ENCODE measurements at places on chromosomes 11 and 22.
A peak's percentile ranks its signal among the peaks of the same experiment; 100 is the strongest.

- peak; percentile 60 for DNase-seq
Measured at GRCh38 chr11:66081505-66081904, 11.4 kb downstream of the PACS1 start.

DNA sequence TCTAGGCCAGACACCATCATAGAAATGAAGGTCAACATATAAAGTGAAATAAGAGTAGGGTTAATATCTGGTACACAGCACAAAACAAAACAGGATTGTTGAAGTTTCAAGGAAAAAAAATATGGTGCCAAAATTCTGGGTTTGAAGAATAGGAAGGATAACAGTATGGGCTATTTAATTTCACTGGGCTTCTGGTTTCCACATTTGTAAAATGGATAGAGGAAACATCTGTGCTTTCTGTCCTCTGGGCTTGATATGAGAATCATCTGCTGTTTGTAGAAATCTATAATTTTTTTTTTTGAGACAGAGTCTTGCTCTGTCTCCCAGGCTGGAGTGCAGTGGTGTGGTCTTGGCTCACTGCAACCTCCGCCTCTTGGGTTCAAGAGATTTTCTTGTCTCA is 13.8 kb upstream of the OR10V1 start:
- DNase-seq, result no peak

DNA sequence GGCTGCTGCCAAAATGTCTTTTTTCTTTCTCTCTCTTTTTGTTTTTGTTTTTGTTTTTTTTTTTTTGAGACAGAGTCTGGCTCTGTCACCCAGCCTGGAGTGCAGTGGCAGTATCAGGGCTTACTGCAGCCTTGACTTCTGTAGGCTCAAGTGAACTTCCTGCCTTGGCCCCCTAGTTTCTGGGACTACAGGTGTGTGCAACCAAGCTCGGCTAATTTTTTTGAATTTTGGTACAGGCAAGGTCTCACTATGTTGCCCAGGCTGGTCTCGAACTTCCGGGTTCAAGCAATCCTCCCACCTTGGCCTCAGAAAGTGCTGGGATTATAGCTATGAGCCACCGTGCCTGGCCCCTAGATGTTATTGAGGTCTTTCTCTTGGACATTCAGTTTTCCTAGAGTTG is 2.2 kb upstream of the DDX10 start:
- DNase-seq, result no peak

- no peak for DNase-seq
Measured at GRCh38 chr11:131629925-131630540, 259.6 kb downstream of the NTM start.

DNA sequence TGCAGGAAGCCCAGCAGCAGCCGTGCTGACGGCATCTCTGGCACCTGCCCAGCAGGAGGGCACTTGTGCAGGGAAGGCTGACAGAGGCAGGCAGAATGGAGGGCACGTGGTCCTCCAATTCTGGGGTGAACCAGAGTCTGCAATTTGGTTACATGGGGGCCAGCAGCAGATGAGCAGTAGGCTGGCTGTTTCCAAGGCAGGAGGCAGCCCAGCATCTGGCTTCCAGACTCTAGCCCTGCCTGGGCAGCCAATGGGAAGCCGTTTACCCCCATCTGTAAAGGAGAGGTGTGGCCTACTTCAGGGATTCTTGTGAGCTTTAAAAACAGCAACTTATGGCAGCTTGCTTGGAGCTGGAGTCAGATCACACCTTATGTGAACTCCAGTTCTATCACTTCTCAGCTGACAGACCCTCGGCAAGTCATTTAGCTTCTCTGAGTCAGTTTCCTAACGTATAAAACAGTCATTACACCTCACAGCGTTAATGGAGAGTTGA is 27.9 kb upstream of the RASL10A start:
- DNase-seq, result peak; percentile 52

DNA sequence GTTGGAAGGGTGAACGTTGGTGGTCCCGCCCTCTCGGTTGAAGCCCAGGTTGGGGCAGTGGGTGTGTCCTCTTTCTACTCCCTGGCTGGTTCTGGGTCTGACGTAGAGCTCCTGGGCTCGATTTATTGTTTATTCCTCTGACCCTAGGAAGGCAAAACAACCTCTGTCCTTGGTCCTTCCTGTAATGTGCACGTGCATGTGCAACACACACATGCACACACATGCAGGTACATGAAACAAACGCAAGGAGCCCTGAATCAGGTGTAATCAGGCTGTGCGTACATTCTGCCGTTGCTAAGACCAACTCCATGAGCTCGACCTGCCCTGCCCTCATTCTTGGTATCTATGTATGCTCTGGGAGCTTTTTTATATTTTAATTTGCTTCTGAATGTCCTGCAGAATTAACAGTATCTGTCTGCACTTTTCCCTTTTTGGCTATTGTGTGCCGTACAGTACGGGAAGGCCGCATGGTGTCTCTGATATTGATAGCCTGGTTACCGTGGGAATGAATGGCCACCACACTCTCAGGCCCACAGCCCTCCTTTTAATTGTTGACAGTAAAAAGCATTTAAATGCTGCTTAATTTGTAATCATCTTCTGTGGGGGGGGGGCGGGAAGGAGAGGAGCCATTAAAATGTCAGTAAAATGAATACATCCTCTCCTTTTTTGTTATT is 66.0 kb upstream of the NNMT start:
- no peak for DNase-seq

DNA sequence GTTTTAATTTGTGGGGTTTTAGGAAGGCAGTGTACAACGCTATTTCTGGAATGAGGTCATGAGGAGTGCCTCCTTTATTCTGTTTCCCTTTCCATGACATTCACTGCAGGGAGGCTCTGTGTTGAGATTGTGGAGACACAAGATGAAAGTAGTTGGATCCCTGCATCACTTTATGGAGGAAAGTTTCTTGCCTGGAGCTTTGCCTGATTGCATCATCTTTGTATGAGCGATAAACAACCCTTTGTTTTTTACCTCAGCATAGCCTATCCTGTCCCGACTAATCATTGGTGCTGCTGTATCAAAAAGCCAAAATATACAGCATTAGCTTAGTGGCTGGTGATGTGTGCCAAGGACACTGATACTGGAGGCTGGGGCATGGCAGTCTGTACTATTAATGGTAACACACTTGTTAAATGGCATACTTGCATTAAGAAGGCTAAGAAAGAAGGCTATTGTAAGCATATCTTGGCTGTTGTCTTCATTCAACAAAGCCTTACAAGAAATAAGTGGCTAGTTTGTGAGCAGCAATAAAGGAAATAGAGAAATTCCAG is 31.2 kb upstream of the SLC5A4 start:
- no peak for DNase-seq

- no peak for DNase-seq
Measured at GRCh38 chr22:45185718-45186514, 22.2 kb downstream of the NUP50 start.

GRCh38 chr11:33700063-33700501 is 544 bp downstream of the C11orf91 start:
- DNase-seq, result no peak

GRCh38 chr22:46774253-46774979 is 12.0 kb downstream of the TBC1D22A start:
- no peak for DNase-seq

DNA sequence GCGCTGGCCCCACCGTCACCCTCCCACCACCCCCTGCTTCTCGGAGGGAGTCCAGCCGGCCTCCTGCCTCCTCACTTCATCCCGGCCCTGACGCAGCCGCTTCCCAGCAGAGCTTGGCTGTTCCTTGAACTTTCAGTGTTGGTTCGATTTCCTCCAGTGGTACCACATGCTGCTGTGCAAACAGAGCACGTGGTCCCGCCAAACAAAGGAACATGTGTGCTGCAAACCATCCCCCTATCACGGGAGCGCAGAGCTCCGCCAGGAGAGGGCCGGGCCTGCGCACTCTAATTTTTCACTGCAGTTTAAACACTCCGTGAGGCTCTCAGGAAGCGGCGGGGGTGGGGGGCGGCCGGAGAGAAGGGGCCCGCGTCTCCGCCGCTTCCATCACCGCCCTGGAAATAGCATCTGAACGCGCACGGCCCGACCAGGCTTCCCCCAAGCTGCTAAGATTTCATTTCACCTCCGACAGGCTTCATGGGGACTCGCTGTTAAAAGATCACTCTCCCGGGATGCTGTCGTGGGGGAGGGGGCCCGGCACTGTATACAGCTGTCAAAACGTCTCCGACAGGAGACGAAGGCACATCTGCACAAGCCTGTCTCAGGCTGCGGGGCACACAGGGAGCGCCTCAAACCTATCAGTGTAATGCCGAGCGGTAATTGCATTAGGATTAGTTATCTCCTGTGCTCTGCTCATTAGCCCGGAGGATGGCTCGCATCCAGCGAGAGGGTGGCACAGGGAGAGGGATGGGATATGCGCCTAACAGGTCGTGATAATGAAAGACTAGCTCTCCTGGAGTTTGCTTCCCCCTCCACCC is 269.9 kb upstream of the SORL1-AS1 start:
- peak; percentile 14 for DNase-seq

DNA sequence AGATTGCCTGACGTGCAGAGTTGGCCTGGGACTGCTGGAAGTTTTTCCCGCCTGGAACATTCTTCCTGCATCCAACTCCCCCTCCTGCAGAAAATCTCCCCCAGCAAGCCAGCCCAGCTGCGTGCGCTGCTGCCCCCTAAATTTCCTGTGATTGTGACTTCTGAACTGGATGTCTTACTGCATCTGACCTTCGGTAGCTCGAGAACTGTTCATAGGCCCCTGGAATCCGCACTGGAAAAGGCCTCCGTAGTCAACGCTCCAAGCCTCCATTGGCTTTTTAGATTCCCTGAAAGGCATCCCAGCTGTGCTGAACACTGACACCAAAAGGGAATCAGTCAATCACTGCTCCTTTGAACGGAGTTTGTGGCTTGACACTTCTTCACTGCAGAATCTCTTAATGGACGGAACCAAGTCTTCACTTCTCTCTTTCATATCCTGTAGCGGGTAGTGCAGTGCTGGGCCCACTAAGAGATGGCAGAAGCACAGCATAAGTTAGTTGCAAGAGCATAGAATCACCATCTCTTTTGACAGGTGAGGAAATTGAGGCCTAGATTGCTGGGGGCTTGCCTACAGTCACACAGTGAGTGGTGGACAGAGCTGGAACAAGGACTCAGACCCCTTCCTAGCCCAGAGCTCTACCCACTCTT is 14.2 kb upstream of the RASD2 start:
- no peak for DNase-seq

- no peak for DNase-seq
Measured at GRCh38 chr11:118436639-118437207, 431 bp downstream of the KMT2A start.

GRCh38 chr11:2844116-2844842 is 41.3 kb downstream of the CDKN1C start:
- DNase-seq, result no peak

GRCh38 chr11:43311791-43312607 is at the start of gene API5:
Gene API5 (plus strand): TSS chr11:43311996. CDS start chr11:43312128, 132 bp downstream.
- DNase-seq, result peak; percentile 90

DNA sequence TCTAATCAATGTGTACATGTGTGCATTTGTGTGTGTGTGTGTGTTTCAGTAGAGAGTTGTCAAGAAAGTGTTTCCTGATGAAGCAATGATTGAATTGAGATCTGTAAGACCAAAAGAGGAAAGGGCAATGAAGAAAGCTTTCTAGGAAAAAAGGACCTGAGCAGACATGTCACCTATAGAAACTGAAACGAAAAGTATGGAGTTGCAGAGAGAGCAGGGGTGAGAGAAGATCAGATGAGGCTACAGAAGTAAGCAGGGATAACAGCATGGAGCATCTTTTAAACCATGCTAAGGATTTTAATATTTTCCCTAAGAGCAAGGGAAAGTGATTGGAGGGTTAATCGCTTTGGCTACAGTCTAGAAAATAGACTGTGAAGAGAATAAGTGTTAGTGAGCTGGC is 1459.4 kb upstream of the TENM4 start:
- no peak for DNase-seq

GRCh38 chr11:115238791-115239190 is 265.4 kb downstream of the CADM1 start:
- DNase-seq, result no peak

DNA sequence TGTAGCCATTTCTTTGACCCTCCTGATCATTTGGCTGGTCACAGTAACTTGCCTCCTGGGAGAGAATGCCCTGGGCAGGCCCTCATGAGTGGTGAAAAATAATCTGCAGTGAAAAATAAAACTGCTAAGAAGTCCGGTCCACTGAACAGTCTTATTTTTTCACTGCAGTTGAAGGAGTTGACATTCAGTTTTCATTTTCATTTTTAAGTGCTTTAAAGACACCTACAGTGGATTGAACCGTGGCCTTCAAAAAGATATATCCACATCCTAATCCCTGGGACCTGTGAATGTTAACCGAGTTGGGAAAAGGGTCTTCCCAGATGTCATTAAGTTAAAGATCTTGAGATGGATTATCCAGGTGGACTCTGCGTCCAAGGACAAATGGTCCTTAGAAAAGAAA is 153.6 kb upstream of the GRK3 start:
- DNase-seq, result no peak

DNA sequence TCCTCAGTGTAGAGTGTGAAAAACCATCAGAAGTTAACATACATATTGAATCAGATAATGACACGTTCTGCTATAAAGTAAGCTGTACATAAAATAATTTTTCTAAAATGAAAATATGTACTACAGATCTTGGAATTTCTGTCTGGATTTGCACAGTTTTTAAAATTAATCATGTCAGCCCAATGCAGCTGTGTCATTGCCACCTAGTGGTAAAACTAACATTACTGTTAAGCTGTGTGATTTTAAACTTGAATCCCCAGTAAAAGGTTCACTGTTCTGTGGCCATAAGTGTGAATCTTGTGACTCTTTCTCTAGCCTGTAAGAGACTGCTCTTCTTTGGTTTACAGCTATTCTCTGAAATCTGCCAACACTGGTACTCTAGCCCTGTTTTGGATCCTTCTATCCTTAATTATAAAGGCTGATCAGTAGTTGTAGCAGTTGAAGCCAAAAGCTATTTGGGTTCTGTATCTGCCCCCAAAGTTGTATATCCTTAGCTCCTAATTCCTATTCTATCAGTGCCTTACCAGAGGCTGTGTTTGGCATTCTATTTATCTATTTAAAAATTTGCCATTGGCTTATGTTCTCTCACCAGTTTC is 4.0 kb downstream of the JRKL start:
- no peak for DNase-seq

DNA sequence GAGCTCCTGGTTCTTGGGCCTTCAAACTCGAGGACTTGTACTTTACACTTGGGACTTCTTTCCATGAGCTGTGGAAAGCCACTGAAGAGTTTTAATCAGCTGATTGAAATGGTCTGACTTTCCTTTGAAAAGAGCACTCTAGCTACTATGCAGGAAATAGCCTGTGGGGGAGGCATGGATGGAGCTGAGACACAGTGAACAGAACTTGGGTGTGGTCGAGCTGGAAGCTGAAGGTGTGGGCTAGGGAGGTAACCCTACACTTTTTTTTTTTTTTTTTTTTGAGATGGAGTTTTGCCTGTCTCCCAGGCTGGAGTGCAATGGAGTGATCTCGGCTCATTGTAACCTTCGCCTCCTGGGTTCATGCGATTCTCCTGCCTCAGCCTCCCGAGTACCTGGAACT is 17.5 kb upstream of the CAPRIN1 start:
- no peak for DNase-seq

- DNase-seq, result no peak
Measured at GRCh38 chr11:78708388-78708787, 133.7 kb upstream of the NARS2 start.

- DNase-seq, result no peak
Measured at GRCh38 chr11:17649696-17650095, 69.7 kb upstream of the MYOD1 start.

DNA sequence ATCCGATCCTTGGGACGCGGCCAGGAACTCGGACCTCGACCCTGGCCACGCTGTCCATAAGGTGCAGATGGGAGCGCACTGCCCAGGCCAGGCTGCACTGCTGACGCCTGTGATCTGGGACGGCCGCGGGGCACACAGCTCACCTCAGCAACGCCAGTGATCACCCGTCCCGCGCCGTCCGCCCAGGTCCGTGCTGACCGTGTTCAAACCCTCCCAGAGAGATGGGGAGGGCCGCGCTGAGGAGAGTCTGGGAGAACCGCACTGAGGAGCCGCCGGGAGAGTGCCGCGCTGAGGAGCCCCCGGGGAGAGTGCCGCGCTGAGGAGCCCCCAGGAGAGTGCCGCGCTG is 636 bp downstream of the KCNQ1OT1 start:
- no peak for DNase-seq

Measured in NCI-H2107 (cell line).